Activated CD8-positive, alpha-beta T cell treated with anti-CD3 and anti-CD28 coated beads for 36 hours (primary cell): ENCODE measurements at places on chromosomes 11 and 22. TPM values are rescaled to one million over a fixed set of nuclear protein-coding genes. Genes with fewer than 3 reads are reported as not detected.

Gene APOBEC3F
- 20.7 TPM for total RNA-seq

Gene TRIM66
- total RNA-seq = 24.7 TPM

Gene ASCL2
- total RNA-seq = 2.7 TPM

Gene MUC2
- total RNA-seq = not detected

Gene CHRDL2
- not detected for total RNA-seq

Gene DERL3
- 7.6 TPM for total RNA-seq

Gene MIOX
- total RNA-seq = not detected

Gene SOX10
- not detected for total RNA-seq

Gene SLC22A12
- total RNA-seq = not detected

DNA sequence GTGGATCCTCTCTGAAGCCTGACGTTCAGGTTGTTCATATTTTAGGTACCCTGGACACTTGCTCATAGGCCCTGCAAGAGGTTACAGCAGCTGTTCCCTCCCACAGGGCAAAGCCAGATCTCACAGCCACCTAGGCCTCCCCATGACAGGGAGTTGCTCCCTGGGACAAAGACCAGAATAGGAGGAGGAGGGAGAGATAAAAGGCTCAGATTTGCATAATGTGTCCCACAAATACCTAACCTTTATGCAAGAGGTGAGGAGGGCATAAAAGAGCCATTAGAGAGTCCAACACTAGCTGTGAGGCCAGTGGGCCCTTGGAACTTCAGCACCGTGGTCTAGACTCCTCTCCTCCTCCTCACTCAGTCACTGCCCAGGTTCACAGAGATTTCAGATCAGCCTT is 33.8 kb downstream of the ZNF280B start:
- no peak for DNase-seq

- DNase-seq = no peak
Observed at GRCh38 chr22:48960980-48961660, 866.6 kb downstream of the BRD1 start.

GRCh38 chr11:64685536-64685935 is 37.5 kb downstream of the NRXN2 start:
- DNase-seq = no peak

GRCh38 chr11:10478066-10478465 is 23.0 kb downstream of the AMPD3 start:
- DNase-seq = no peak

GRCh38 chr22:44677871-44678555 is 24.0 kb upstream of the PRR5 start:
- DNase-seq = no peak

DNA sequence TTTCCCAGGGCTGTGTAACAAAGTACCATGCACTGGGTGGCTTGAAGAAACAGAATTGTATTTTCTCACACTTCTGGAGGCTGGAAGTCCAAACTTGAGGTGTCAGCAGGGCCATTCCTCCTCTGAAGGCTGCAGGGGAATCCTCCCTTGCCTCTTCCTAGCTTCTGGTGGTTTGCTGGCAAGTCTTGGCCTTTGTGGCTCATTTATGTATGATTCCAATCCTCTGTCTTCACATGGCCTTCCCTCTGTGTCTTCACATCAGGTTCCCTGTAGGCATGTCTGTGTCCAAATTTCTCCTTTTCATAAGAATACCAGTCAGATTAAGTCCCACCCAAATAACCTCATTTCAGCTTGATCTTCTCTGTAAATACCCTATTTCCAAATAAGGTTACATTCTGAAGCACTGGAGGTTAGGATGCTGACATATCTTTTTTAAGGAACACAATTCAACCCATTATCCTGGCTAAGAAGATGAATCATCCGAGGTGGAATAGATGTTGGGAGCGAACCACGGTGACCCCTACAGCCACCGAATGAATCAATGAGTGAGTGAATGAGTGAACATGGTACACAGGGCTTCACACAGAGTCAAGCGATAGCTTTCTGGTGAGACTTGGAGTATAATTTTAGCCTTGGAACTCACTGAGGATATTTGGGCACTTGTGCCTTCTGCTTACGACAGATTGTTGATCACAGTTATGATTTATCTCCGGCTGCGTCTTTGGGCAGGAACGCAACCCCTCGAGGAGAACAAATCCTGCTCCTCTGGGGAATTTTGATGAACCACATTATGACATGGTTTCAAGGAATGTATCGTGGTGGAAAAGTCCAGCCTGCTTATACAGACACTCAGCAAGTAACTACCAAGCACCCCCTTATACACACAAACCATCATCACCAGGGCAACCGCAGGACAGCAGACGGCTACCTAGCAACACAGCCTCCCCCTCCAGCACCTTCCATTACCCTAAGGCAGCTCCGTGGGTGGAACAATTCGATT is 34.3 kb upstream of the MICAL2 start:
- DNase-seq = no peak

DNA sequence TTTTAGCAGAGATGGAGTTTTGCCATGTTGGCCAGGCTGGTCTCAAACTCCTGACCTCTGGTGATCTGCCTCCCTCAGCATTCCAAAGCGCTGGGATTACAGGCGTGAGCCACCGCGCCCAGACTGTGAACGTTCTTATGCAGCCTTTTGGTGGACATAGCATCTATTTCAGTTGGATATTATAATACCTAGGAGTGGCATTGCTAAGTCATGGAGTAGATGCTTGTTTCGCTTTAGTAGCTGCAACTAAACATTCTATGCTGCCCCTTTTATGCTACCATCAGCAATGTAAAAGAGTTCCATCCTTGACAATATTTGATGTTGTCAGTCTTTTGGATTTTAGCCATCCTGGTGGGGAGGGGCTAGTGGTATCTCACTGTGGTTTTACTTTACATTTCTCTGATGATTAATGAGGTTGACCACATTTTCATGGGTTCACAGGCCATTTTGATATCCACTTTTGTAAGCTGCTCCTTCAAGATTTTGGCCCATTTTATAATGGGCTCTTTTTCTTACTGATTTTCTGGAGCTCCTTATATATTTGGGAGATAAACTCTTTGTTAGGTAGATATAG is 16.5 kb upstream of the APOBEC3A start:
- peak; percentile 61 for DNase-seq

GRCh38 chr11:120032766-120033390 is 105.0 kb downstream of the TRIM29 start:
- DNase-seq = no peak

DNA sequence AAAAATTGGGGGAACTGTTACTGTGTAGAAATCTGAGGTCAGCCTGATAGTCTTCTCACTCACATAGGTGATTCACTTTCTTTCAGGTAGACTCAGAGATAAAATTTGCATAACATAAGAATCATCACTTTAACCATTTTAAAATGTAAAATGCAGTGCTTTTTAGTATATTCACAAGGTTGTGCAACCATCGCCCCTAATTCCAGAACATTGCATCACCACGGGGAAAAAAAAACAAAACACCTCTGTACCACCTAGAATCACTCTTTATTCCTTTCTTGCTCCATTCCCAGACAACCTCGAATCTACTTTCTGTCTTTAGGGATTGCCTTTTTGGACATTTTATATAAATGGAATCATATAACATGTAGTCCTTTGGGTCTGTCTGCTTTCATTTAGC is 20.9 kb downstream of the CHEK1 start:
- DNase-seq = no peak

DNA sequence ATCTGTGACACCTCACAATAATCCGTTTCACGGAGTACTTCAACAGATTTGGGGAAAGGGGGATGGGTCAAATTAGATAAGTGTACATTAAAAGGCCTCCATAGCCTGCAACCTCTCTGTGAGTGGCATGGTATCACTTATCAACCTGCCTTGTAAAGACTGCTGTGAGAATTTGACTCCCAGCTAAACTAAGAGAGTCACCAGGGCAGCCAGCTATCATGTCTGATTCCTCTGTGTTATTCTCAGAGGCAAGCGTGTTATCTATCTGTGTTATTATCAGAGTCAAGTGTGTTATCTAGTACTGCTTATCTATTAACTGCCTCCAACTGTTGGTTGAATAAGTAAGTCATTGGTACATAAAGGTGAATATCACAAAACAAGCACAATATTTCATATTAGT is 4.1 kb upstream of the FAM83F start:
- DNase-seq = no peak

DNA sequence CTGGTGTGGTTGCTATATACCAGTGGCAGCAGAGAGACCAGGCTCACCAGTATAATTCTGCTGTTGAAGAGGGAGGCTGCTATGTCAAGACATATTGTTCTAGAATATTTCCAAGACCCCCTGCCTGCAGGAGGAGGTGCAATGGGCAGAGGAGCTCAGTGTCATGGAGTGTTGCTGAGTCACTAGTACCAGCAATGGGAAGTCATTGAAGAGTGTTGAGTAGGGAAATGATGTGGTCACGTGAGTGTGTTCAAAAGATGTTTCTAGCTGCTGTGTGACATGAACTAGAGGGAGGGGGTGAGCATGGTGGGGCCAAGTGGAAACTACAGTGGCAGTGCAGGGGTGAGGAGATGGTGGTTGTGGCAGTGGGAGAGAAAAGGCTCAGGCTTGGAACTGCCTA is 76.3 kb upstream of the BIRC3 start:
- no peak for DNase-seq

GRCh38 chr11:131748151-131749050 is 378.0 kb downstream of the NTM start:
- DNase-seq = peak; percentile 60

GRCh38 chr11:122422682-122423081 is 232.8 kb upstream of the UBASH3B start:
- no peak for DNase-seq
